BE2C (cell line): ENCODE measurements at places on chromosomes 3 and 15.

- DNase-seq: no peak
These were observed 122.4 kb downstream of the XXYLT1 start for GRCh38 chr3:195148549-195148948.

DNA sequence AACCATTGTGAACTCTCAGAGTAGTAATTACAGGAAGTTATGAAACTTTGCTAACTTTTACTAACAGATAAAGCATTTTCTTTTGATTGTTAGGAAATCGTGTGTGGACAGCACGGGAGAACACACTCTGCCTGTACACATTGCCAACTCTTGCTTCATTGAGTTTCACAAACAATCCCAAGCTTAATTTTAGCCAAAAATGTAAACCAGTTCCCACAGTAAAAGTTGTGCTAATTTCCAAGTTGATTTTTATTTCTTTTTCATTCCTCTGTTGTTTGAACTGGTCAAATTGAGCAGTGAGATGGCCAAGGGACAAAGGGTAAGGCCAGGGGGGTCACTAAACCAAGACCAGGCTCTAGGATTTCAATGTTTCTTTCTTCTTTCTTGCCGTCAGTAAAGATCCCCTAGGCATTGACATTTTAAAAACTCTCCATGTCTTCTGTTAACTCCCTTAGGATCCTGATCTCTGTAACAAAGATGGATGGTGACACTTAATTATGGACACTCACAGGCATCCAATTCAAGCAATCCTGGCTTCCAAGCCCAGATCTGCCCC, 414.9 kb downstream of the RBMS3 start:
- DNase-seq: no peak

DNA sequence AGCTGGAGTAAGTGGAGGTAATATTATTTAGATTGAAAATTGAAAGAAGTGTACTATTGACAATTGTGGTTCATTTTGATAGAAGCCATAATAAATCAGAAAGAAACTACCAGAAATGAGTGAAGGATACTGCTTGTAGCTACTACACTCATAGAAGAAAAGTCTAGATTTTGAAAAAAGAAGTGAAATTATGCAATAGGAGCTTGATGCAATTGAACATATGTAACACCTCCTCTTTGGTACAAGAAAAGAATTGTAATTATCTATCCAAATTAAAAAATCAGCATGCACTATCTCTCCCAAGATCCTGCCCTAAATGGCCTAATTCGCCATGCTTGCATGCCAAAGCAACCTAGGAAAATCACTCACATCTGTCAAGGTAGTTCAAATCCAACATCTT, 51.1 kb upstream of the CD200R1L start:
- no peak for DNase-seq

- DNase-seq: no peak
These were observed 62.7 kb upstream of the BLM start for GRCh38 chr15:90654233-90655136.

GRCh38 chr15:62873203-62873602, 169.3 kb upstream of the TPM1 start:
- no peak for DNase-seq

DNA sequence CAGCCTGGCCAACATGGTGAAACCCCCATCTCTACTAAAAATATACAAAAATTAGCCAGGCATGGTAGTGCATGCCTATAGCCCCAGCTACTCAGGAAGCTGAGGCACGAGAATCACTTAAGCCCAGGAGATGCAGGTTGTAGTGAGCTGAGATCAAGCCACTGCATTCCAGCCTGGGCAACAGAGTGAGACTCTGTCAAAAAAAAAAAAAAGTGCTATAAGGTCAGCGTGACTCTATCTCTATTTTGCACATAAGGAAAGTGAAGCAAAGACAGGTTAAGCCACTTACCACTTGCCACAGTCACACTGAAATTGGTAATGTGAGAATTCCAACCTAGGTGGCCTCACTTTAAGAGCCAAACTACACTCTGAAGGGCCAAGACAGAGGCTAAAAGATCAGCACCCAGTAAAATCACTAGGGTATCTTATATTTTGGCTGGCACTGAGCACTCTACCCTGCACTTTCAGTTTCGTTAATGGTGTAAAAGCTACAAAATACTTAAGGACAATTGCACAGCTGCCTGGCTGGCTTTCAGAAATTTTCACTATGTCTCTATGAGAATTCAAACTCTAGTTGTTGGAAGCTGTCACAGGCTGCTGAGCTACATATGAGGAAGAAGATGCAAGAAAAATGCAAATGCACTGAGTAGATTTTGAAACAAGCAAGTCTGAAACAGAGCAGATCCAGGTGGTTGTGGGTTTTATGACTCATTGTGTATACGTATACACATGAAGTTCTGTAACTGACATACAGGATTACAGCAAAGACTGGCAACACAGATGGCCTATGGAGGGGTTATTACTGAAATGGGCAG, 32.7 kb downstream of the TRANK1 start:
- DNase-seq: no peak

DNA sequence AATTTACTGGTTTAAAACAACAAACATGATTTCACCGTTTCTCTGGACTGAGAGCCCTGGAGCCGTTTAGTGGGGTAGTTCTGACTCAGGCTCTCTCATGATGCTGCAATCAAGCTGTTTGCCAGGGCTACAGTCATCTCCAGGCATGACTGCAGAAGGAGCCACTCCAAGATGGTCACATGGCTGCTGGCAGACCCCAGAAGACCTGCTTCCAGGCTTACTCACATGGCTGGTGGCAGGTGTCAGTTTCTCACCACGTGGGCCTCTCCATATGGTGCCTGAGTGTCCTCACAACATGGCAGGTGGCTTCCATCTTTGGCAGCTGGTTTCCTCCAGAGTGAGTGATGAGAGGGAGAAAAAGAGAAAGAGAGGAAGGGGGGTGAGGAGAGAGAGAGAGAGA, 378.3 kb upstream of the RGMA start:
- DNase-seq: peak; percentile 49

DNA sequence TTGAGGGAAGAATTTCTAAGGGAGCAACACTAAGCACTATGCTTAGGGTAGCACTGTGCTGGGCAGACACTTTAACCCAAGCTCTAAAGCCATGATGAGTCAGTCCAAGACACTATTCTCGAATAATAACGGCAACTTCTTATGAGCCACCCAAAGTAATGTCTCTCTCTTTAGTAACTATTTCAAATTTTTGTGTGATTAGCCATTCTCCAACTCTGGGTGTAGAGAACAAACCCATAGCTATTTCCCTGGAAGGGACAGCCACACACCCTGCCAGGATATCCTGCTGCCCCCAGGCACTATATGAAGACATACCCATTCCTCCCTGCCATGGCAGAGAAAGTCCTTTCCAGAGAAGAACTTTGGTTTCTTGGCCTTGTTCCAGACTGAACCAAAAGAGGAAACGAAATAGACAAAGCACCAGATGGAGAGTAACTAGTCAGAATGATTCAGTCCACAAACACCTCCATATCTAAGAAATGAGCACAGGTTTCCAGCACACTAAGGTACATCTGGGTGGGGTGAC, 384.9 kb upstream of the THBS1 start:
- no peak for DNase-seq

GRCh38 chr3:120182613-120183511, 88.6 kb upstream of the GSK3B start:
- no peak for DNase-seq

- DNase-seq: no peak
These were observed 125.1 kb upstream of the STT3B start for GRCh38 chr3:31407665-31408064.

DNA sequence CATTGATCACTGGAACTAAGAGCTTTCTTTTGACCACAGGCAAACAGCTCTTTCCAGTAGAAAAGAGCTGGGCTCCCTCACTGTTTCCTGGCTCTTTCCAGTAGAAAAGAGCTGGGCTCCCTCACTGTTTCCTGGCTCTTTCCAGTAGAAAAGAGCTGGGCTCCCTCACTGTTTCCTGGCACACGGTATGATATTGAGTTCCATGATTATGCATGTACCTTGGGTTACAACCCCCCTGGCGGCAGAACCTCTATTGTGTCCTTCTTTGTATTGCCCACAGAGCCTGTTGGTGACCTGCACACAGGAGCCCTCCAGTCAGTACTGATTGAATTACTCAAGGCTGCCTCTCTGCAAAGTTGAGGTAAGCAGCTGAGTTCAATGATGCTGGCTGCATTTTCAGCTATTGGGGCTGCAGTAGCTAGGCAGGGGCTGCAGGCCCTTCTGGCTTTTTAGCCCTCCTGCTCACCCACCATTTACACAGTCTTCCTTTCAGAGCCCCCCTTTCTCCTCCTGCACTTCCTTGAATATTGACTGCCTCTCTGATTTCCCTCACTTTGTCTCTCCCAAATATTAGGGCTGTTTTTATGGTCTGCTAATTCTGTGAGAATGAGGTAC, 10.2 kb downstream of the ACKR2 start:
- DNase-seq: peak; percentile 70
